ENCODE measurements at places on chromosomes 3 and 15.

GRCh38 chr3:49170744-49171118, 667 bp upstream of the KLHDC8B start:
- DNase-seq: no peak

DNA sequence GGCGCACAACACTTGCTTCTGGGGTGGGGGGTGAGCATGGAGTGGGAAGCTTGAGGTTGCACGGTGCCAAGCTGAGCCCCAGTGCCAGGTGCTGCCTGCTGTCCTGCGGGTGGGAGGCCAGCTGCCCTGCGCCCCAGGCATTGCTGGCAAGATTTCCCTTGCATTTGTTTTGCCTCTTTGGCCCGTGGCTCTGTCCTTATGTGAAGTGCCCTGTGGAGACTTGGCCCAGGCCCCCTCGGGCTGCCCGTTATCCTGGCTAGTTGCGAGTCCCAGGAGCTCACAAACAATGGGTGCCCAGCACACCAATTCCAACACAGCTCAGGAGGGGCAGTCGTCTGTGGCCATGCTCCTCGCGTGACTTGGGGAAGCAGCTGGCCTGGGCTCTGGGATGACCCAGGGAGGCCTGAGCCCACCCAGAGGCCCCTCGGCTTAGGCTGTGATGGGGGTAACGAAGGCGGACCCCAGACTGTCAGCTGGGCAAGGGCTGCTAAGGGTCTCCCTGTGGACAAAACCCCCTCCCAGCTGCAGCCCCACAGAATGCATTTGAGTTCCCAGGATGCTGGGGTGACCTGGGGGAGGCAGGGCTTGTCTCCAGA, 5.9 kb downstream of the C3orf22 start:
- DNase-seq: no peak

DNA sequence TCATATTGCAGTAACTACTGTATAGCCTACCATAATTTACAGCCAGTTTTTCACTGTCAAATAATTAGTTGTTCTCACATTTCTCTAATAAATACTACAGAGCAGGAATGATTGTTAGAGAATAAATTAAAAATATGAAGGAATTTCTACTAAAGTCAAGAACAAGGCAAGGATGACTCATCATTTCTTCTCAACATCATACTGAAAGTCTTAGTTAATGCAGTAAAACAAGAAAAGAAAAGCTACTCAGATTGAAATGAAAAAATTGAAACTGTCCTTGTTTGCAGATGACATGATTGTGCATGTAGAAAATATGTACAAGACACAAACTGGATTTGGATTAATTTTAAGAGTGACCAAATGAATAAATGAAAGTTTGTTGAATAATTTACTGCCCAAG, 608.2 kb downstream of the NSUN3 start:
- no peak for DNase-seq

DNA sequence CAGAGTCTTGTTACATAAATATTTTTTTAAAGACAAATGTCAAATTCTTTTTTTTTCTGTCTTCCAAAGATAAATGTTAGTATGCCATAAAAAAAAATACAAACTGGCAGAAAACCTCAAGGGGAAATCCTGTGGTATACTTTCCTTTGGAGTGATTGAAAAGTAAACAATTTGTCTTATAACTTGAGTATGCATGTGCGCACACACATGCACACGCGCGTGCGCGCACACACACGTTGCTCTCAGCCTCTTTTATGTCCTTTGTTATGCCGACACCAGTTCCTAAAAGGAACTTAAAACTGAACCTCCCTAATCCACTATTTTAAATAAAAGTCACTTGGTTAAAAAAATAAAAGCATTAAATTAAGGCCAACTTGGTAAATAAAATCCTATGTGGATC, 58.1 kb downstream of the TGFBR2 start:
- DNase-seq: no peak

DNA sequence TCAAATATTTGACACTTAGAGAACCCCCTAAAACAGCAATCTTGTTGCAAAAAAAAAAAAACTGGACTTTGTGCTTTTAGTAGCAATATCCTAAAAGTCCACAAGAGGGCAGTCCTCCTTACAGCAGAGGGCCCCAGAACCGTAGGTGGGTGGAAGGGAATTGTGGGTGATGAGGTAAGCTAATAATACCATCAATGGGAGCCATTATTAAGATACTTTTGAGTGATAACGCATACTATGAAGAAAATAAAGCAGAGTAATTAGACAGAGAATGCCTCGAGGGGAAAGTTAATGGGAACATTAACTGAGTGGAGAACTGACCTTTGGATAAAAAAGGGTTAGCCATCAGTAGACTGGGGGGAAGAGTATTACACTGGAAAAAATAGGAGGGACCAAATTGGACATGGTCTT, 229.9 kb downstream of the THRB start:
- peak; percentile 49 for DNase-seq

DNA sequence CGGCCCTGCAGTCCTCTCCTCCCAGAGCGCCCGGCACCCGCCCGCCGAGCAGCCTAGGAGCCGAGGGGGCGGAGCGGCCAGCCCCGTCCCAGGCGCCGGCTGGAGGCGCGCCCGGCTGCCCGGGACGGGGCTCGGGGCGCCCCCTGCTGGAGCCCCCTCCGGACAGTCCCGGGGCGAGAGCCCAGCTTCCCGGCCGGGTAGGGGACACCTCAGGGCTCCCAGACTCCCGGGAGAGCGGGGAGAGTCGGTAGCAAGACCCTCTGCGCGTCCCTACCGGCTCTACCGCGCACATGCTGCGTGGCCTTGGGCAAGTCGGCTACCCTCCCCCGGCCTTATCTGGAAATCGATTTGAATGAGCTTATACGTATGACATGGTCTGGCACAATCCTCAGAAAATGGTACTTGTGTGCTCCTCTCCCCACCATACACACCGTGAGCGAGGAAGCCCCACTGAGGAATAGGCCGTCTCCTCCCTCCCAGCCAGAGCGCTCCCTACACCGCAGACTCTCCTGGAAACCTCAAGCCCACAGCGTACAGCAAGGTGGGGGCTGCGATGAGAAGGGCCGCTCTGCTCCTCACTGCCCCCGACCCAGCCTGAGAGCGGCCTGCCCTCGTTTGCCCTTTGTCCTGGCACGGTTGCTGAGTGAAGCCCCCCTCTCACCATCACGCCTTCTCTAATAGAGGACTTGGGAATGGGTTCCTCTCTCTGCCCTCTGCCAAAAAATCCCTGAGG, at the start of gene DAPK2:
Gene DAPK2, minus strand, starts transcription at position 65 of the 733 bp plus-strand sequence. CDS start 6,224 bp downstream, outside the sequence.
- peak; percentile 59 for DNase-seq

GRCh38 chr3:151135541-151136337, 50.3 kb downstream of the MED12L start:
- peak; percentile 63 for DNase-seq

- DNase-seq: no peak
Measured at GRCh38 chr3:187924651-187925050, 179.4 kb upstream of the BCL6 start.
